Activated CD4-positive, alpha-beta T cell treated with anti-CD3 and anti-CD28 coated beads for 24 hours (primary cell): ENCODE measurements at places on chromosomes 12 and 14.

DNA sequence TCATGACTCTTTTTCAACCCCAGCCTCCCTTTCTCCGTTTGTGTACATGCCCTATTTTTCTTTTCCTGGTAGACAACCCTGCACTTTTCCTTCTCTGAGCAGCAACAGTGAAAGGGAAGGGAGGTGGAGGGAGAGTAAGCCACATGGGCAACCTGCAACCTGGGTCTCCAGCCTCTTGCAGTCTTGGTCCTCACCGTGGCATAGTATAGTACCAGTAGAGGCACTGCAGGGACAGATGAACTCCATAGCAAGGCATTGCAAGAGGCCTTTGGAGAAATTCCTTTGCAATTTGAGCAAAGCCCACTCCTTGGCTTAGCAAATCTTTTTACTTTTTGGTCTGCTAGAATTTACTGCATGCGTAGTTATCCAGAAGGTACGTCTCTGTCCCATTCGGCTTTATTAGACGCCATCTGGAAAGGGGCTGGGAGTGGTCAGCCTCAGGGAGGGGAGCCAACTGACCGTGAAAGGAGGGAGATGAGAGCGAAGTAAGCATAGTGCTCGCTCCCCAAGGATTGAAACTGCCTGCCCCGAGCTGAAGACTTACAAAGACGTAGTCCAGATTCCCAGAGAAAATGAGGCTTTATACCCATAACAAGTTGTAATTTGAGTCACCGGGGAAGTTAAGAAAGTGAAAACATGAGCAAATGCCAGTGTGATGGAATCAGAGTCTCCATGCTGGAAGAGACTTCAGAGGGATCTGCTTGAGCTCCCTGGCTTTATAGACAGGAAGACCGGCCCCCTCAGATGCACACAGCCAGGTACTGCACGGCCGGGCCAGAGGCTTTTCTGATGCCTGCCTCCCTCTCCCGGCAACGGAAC lies 332.0 kb downstream of the CACNA1C start:
- no peak for DNase-seq

- DNase-seq: no peak
Measured at GRCh38 chr14:104249089-104249488, 110.7 kb downstream of the KIF26A start.

GRCh38 chr12:77343291-77343690 lies 277.9 kb upstream of the E2F7 start:
- DNase-seq: no peak

DNA sequence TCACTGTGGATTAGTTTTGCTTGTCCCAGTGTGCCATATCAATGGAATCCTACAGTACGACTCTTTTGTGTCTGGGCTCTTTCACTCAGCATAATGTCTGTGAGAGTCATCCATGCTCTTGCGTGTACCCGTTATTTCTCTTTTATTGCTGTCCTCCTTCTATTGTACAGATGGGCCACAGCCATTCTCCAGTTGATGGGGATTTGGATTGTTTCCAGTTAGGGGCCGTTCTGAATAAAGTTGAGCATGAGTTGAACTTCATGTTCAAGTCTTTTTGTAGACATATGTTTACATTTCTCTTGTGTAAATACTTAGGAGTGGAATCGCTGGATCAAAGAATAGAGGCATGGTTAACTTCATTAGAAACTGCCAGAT lies 38.3 kb downstream of the MYO1H start:
- DNase-seq: no peak

DNA sequence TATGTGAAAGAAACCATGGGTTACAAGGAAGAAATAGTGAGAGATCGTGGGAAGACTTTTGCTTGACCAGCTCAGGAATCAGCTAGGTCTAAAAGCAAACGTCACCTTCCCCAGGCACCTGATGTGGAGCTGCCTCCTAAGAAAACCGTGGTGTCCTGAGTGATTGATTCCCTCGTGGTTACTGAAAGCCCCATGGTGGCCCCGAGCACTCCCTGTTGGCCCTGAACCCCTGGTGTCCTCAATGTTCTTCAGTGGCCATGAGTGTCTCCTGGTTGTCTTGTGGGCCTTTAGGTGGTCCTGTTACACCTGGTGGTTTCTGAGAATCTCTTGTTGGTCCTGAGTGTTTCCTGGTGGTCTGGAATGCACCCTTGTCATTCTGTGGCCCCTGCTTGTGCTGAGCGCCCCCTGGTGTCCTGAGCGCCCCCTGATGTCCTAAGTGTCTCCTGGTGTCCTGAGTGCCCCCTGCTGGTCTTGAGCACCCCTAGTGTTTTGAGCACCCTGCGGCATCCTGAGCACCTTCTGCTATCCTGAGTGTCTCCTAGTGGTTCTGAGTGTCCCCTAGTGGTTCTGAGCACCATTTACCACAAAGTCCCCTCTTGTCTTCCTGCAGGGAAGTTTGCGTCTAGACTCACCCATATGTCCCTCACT lies 518.7 kb downstream of the TMEM121 start:
- DNase-seq: peak; percentile 84

DNA sequence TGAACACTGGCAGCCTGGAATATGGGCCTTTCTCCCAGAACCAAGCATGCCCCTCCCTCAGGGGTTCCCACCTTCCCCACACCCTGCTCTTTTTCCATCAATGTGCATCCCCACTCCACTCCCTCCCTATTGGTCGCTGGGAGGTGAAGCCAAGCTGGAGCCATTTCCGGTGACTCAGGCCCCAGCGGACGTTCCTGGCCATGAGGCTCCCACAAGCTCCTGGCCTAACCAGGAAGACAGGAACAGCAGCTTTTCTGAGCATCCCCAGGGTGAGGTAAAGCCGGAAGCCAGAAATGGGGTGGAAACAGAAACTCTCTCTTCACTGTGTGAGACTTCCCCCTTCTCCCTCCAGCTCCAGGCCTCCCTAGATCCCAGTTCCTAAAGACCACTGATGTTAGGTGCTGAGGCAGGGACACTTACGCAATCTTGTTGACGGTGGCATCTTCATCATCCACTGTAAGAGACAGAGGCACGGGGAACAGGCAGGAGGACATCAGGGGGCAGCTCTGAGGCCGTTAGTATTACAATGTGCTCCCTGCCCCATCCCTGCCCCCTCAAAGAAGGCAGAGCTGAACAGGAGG lies 5.1 kb downstream of the LMBR1L start:
- DNase-seq: no peak

DNA sequence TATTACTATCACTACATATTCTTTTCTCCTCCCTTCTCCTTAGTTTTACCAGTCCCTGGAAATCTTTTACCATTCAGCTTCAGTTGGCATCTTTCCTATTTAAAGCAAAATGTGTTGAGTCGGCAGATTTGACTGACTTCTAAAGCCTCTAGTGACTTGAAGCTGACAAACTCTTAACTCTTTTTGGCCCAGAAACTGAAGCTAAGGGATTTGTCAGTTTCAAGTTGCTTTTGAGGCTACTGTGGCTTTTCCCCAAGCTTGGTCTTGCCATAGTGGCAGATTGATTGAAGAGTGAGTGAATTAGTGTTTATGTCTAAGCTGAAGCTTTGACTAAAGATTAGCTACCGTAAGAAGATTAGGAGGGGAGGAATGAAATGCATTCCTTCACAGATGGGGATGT lies 104.0 kb downstream of the ETNK1 start:
- DNase-seq: no peak

DNA sequence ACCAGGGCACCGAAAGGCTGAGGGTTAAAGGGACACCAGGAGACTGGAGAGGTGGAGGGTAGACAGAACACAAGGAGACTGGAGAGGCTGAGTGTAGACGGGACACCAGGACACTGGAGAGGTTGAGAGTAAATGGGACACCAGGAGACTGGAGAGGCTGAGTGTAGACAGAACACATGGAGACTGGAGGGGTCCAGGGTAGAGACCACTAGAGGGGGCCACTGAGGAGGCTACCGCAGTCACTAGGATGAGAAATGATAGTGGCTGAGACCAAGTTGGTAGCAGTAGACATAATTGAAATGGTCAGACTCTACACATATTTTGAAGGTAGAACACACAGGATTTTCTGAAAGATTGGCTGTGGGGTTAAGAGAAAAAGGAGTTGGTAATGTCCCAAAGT lies 68.2 kb downstream of the PAH start:
- DNase-seq: no peak

GRCh38 chr12:54723379-54724256 lies 75.5 kb upstream of the DCD start:
- DNase-seq: peak; percentile 15

DNA sequence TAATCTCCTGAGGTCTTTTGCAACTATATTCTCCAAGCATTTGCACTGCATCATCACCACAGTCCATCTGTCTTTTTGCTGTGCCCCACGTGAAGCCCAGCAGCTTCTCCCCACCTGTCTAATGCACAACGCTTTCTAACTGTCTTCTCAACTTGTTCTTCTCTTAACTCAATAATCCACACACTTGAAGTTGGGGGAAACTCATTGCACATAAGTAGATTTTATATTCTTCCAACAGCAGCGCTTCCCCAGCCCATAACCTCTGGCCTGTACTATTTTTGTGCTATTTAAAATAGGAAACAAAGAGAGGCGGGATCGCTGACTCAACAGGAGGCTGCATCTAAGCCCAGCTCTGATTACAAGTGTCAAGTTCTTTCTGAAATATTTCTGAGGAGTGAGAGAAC lies 226.7 kb downstream of the GXYLT1 start:
- no peak for DNase-seq

GRCh38 chr12:105025890-105026289 lies 39.8 kb downstream of the NOPCHAP1 start:
- DNase-seq: no peak

DNA sequence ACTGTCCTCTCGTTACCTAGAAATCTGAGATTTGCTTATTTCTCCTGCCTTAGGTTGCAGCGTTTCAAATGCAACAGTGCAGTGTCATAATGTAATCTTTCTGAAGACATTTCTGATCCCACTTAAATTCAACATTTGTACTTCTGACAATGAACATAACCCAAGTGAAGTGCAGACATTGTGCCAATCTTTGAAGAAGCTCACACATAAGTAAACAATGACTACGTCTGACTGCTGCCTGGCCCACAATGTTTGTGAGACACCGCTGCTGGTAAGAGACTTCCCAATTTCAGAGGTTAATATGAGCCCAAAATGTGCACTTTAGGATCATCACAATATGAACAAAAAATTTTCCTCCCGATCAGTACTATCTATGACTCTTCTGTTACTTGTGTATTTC lies 84.6 kb upstream of the BCL2L14 start:
- DNase-seq: no peak
